A549 treated with Mapracorat at 1 μM for 4 hours (cell line): ENCODE measurements at places on chromosomes 3 and 15. TPM values are rescaled to one million over a fixed set of nuclear protein-coding genes. Genes with fewer than 3 reads are reported as not detected.

SLC28A1 gene
- 0.06 TPM in 2 of 5 replicates, not detected in the others for total RNA-seq

SUCNR1 gene
- 0.06 to 0.16 TPM (median 0.12 TPM) in 5 replicates for total RNA-seq

GOLGA8J gene
- total RNA-seq: 0.12 to 0.17 TPM in 2 of 5 replicates, not detected in the others

NR2E3 gene
- 0.08 to 0.31 TPM (median 0.25 TPM) in 5 replicates for total RNA-seq

ITPKA gene
- 3.6 to 6.7 TPM (median 5.2 TPM) in 5 replicates for total RNA-seq

CNTN3 gene
- not detected in 5 replicates for total RNA-seq

TLNRD1 gene
- 10.0 to 20.4 TPM (median 18.6 TPM) in 5 replicates for total RNA-seq

MELTF gene
- total RNA-seq: 43.8 to 67.7 TPM (median 59.5 TPM) in 5 replicates

TPRG1 gene
- 0.07 to 0.33 TPM (median 0.12 TPM) in 5 replicates for total RNA-seq
